ENCODE measurements at places on chromosomes 2 and 18.

DNA sequence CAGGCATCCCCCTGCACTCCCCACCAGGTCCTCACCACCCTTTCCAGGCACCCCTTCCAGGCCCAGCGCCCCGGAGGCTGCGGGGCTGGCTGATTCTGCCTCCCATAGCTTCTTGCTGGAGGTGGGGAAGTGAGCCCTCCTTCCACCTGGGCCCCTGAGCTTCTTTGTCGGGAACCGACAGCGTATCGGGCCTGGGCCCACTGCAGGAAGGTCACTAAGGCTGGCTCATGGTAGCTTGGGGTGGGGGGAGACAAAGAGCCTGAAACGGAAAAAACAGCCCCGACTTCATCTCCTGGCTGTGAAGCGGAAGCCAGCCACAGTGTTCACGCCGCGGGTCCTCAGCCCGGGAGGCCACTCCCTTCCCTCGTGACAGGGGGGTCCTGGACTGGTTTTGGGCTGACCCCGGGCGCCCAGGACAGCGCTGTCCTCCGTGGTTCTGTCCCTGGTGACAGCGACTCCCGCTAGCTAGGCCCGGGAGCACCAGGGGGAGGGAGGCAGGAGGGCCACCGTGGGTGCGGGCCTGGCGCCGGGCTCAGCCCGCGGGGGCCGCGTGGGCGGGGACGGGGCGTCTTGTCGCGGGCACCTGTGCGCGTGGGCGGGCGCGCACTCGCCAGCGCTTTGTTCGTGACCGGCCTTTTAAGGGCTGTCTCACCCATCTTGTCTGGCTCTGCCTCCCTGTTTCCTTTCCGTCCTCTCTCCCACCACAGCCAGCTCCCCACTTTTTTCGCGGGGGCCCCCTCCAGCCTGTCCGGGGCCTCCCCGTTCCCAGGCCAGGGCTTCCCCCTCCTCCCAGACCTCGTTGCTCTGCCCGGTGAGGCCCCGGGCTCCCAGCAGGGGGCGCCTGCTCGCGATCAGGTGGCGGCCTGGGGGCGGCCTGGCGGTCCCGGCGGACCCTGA lies 64.9 kb downstream of the DNMT3A start:
- DNase-seq: peak; percentile 82

GRCh38 chr2:222523783-222524544 lies 99.6 kb downstream of the SGPP2 start:
- DNase-seq: no peak

DNA sequence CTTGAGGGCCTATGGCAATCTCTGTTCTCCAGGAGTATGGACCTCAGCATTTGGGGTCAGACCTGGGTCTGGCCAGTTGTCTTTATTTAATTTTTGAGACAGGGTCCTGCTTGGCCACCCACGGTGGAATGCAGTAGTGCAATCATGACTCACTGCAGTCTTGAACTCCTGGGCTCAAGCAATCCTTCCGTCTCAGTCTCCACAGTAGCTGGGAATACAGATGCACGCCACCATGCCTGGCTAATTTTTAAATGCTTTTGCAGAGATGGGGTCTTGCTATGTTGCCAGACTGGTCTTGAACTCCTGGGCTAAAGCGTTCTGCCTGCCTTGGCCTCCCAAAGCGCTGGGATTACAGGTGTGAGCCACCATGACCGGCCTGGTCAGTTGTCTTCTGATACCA lies 46.4 kb upstream of the INHBB start:
- DNase-seq: no peak

DNA sequence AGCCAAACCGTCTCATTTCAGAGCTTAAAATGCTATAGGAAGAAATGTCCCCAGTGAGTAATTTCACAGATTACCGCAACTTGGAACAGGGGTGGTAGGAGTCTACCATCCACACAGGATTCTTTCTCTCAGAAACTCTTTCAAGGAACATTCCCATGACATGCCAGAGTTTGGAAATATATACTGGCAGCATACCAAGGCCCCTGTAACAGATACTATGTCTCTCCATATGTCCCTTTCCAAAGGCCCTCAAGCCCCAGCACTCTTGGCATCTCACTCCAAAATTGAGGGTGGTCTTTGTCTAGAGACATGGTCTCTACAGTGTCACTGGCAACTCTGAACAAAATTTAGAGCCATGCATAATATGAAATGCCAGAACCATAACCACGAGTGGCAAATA lies 11.0 kb downstream of the FIGLA start:
- no peak for DNase-seq

DNA sequence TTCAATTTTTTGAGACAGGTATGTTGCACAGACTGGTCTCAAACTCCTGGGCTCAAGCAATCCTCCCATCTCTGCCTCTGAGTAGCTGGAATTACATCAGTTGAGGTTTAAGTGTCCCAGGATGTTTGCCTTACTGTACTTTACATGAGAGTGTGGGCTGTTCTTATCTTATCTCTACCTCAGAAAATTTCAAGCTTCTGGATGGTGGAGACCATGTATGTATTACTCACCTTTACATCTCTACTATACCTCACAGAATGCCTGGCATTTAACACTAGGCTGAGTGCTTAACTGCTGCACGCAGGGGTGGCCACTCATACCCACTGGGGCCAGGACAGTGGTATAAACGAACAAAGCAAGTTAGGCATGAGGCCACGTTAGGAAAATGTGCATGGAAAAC lies 272.0 kb upstream of the RAB12 start:
- DNase-seq: no peak

GRCh38 chr2:67241453-67241852 lies 155.7 kb upstream of the ETAA1 start:
- no peak for DNase-seq
